ENCODE measurements at places on chromosomes 5 and 9. TPM values are rescaled to one million over a fixed set of nuclear protein-coding genes. Genes with fewer than 3 reads are reported as not detected.

The TMEM171 gene
- total RNA-seq, result 7.2 TPM

The TRAF2 gene
- 61.2 TPM for total RNA-seq

The CTNND2 gene
- not detected for total RNA-seq

The INPP5E gene
- total RNA-seq, result 21.0 TPM

The BRD8 gene
- 47.6 TPM for total RNA-seq

The MSMP gene
- total RNA-seq, result 0.31 TPM

The PCDH12 gene
- not detected for total RNA-seq

The BHMT gene
- total RNA-seq, result not detected

The CDH9 gene
- total RNA-seq, result not detected

The FOXD4 gene
- 0.56 TPM for total RNA-seq

The SV2C gene
- not detected for total RNA-seq

The IL4 gene
- total RNA-seq, result not detected

The INSL6 gene
- not detected for total RNA-seq

The CEP120 gene
- total RNA-seq, result 6.9 TPM
